Tibial nerve (tissue), 4 donors: ENCODE measurements at places on chromosomes 4 and X. TPM values are rescaled to one million over a fixed set of nuclear protein-coding genes. Genes with fewer than 3 reads are reported as not detected.

CPLX1 gene
- not detected for total RNA-seq

NEUROG2 gene
- not detected for total RNA-seq

CPZ gene
- 11.7 TPM for total RNA-seq

CXorf49 gene
- not detected for total RNA-seq

EDA gene
- total RNA-seq, result 9.2 TPM

MAGEC2 gene
- total RNA-seq, result not detected

TSPAN6 gene
- total RNA-seq, result 34.1 TPM

FGF2 gene
- total RNA-seq, result 21.6 TPM

CXorf58 gene
- 1.5 TPM for total RNA-seq
